ENCODE measurements at places on chromosomes 7 and 10. TPM values are rescaled to one million over a fixed set of nuclear protein-coding genes. Genes with fewer than 3 reads are reported as not detected.

MMRN2 gene
- not detected for total RNA-seq

EIF3A gene
- 148 TPM for total RNA-seq

SPDYE2 gene
- not detected for total RNA-seq

IDI2 gene
- not detected for total RNA-seq

ERCC6 gene
- total RNA-seq, result 21.0 TPM

FAM237B gene
- not detected for total RNA-seq

ADAMTS14 gene
- total RNA-seq, result 0.07 TPM

TMEM229A gene
- total RNA-seq, result not detected

SEMA4G gene
- 0.85 TPM for total RNA-seq

MOGAT3 gene
- not detected for total RNA-seq

WDFY4 gene
- total RNA-seq, result 0.29 TPM

SHTN1 gene
- total RNA-seq, result 0.10 TPM

PLEKHS1 gene
- 0.22 TPM for total RNA-seq

ZNF804B gene
- total RNA-seq, result not detected

ASB10 gene
- total RNA-seq, result not detected

ERVW-1 gene
- not detected for total RNA-seq

TBX20 gene
- total RNA-seq, result 0.25 TPM

ACTL6B gene
- total RNA-seq, result not detected

GIMAP7 gene
- 291 TPM for total RNA-seq

PTPN20 gene
- 0.20 TPM for total RNA-seq

FXYD4 gene
- total RNA-seq, result not detected

P4HA1 gene
- 28.9 TPM for total RNA-seq

LIPN gene
- total RNA-seq, result not detected

GPR15LG gene
- not detected for total RNA-seq

BAIAP2L1 gene
- 1.1 TPM for total RNA-seq

VAX1 gene
- total RNA-seq, result not detected

MPP7 gene
- total RNA-seq, result 3.6 TPM

AKR1C8 gene
- 1.4 TPM for total RNA-seq

HERC4 gene
- total RNA-seq, result 68.0 TPM

C10orf62 gene
- not detected for total RNA-seq

NME8 gene
- not detected for total RNA-seq

MBLAC1 gene
- total RNA-seq, result 5.0 TPM

PTPRE gene
- 35.7 TPM for total RNA-seq

NCAPG2 gene
- total RNA-seq, result 92.6 TPM

HOXA2 gene
- not detected for total RNA-seq

PDZD8 gene
- 17.0 TPM for total RNA-seq

TNKS2 gene
- total RNA-seq, result 34.7 TPM

GJD4 gene
- total RNA-seq, result not detected

AKR1D1 gene
- not detected for total RNA-seq

ZNF789 gene
- 28.5 TPM for total RNA-seq

ZNF467 gene
- total RNA-seq, result not detected

AKR1C4 gene
- total RNA-seq, result not detected

MTURN gene
- 1.1 TPM for total RNA-seq

SFRP4 gene
- total RNA-seq, result not detected

RBP3 gene
- total RNA-seq, result not detected

ARMH3 gene
- total RNA-seq, result 28.0 TPM

C10orf105 gene
- total RNA-seq, result 0.42 TPM

NKX2-3 gene
- total RNA-seq, result not detected

SRRT gene
- total RNA-seq, result 229 TPM

SLC13A4 gene
- not detected for total RNA-seq

HMX3 gene
- not detected for total RNA-seq

ATAD1 gene
- total RNA-seq, result 49.3 TPM

ACSM6 gene
- not detected for total RNA-seq

RASSF4 gene
- total RNA-seq, result 3.6 TPM

HOXA1 gene
- 0.22 TPM for total RNA-seq

GRM3 gene
- not detected for total RNA-seq

GIMAP5 gene
- total RNA-seq, result 242 TPM
